ENCODE measurements at places on chromosomes 5 and 9. TPM values are rescaled to one million over a fixed set of nuclear protein-coding genes. Genes with fewer than 3 reads are reported as not detected.

FOXD4L6 gene
- total RNA-seq: 0.26 TPM

IFNW1 gene
- not detected for total RNA-seq

DMRT3 gene
- total RNA-seq: not detected

NFIL3 gene
- total RNA-seq: 46.4 TPM

LEAP2 gene
- total RNA-seq: 1.9 TPM

KLF4 gene
- total RNA-seq: 45.9 TPM

GKAP1 gene
- total RNA-seq: 4.4 TPM

FAM221B gene
- total RNA-seq: not detected

PLAC8L1 gene
- 0.47 TPM for total RNA-seq

NIPAL4 gene
- total RNA-seq: 0.39 TPM

MCTP1 gene
- total RNA-seq: 20.0 TPM

TMEM141 gene
- 76.6 TPM for total RNA-seq

PCDHAC1 gene
- 8.3 TPM for total RNA-seq
